ENCODE measurements at places on chromosomes 16 and 17. TPM values are rescaled to one million over a fixed set of nuclear protein-coding genes. Genes with fewer than 3 reads are reported as not detected.

The NAGS gene
- polyA plus RNA-seq: 3.9 TPM

The HSDL1 gene
- 46.1 TPM for polyA plus RNA-seq

The ENPP7 gene
- polyA plus RNA-seq: 3.3 TPM

The RSKR gene
- polyA plus RNA-seq: 34.0 TPM

The KRT31 gene
- polyA plus RNA-seq: not detected

The CDRT15L2 gene
- not detected for polyA plus RNA-seq

The HOXB5 gene
- polyA plus RNA-seq: 25.0 TPM

DNA sequence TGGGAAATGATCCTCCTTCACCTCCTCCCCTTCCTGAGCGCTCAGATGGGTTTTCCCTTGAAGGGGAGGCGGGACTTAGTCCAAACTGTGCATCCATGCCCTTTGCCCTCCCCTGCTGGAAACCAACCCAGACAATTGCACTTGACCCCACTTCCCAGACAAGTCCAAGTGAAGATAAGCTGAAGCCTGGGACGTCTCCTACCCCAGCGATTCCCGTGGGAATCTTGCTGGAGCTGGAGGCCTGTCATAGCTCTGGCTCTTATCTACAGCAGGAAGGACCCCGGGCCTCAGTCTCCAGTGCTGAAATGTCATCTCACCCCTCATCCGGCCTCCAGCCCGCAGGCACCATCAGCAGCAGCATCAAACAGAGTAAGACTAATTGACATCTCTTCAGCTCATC, 6.5 kb upstream of the NGFR start:
- DNase-seq: no peak

DNA sequence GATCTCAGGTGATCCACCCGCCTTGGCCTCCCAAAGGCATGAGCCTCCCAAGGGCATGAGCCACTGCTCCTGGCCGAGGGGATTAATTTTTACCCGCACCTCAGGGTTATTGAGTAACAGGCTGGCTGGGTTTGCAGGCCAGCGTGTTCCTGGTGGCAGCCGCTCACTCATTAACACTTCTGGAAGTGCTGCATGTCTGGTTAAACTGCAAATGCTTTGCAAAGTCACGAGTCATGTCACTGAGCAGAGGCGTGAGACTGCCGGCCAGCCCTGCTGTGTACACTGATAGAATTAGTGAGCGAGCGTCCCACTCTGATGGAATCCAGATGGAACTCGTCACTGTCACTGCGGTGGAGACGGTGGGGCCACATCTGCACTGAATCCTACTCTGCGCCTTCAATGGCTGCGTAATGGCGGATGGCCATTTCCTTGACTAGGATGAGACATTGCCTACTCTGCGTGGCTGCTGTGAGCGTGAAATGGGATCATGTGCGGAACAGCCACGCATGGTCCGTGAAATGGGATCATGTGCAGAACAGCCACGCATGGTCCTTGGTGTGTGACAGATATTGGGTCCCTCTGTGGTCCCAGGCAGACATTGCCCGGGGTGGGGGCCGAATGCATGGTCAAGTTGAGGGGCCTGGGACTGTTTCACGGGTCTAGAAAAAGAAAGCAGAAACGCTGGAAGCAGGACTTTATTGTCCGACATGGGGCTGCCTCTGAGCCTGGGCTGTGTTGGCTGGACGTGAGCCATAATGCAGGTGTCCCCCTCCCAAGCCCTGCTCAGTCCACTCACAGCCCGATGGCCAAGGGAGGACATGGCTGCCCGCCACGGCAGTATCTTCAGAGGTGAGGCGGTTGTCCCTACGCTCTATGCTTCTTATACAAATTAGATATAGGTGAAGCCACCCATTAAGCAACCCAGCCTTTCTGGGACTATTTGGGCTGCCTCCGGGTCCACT, 740 bp upstream of the SLC5A10 start:
- peak; percentile 28 for DNase-seq

DNA sequence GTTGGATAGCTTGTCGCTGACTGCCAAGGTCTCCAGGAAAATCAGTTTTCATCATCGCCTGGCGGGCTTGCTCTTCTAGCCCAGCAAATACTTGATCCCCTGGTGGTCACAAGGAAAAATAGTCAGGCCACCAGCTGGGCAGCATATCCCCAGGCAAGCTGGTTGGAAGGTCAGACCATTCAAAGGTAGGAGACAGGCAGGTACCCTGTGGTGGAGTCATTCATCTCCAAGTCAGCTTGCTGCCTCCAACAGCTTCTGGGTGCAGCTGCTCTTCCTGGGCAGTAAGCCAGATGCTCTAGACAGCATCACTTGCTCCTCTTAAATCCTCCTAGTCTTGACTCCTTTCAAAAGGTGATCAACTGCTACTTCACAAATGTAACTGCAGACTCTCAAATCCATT, 16.0 kb downstream of the ZNF821 start:
- DNase-seq: no peak

GRCh38 chr16:49833085-49833484, 22.8 kb downstream of the ZNF423 start:
- no peak for DNase-seq

DNA sequence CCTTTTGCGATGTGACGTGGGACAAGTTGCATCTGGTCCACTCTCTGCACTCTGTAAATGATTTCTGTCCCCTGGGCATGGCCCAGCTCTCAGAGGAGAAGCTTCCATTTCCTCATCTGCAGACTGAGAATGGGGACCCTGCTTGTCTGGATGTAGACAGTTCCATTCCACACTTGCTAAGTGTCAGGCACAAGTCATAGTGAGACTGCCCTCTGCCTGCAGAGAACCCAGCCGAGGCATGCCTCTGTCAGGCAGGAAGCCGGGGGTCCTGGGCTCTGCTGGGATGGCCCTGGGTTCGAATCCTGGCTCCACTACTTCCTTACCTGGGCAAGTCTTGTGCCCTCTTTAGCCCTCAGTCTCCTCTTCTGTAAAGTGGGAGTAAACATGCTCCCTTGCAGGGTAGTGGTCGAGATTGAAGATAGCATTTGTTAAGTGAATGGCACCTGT, 4.1 kb downstream of the MAP2K3 start:
- no peak for DNase-seq

DNA sequence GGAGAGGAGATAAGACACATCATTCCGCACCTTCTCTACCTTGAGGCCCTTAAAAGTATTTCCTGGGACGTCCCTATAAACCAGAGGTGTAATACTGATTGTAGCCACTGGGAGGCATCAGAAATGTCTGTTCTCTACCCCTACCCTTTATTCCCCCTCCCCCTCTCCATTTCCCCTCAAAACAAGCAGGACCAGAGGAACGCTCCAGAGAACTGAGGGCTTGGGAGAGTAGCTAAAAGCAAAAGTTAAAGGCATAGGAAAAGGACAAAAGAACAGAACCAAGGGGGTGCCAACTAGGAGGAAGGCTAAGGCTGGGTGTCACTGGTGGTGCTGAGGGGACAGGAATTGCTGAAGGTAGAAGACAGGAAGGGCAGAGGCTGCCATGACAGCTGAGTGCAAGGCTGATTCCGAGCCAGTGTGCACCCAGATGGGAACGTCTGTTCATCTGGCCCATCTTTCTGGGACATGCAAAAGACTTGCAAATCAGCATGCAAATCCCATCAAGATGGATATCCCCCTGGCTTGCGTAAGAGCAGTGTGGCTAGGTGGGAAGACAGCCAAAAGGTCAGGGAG, 6.7 kb downstream of the CAMTA2 start:
- DNase-seq: no peak

- no peak for DNase-seq
Measured at GRCh38 chr17:9101356-9101755, 80.0 kb downstream of the NTN1 start.

- no peak for DNase-seq
Measured at GRCh38 chr16:81457326-81458133, 12.9 kb downstream of the CMIP start.

- no peak for DNase-seq
Measured at GRCh38 chr17:37212179-37212578, 163.6 kb upstream of the C17orf78 start.
